PC-9 (cell line): ENCODE measurements at places on chromosomes 5 and 9. TPM values are rescaled to one million over a fixed set of nuclear protein-coding genes. Genes with fewer than 3 reads are reported as not detected.

Gene CAMK2A
- total RNA-seq = 0.13 and 0.65 TPM in 2 replicates

Gene PDE8B
- total RNA-seq = 1.7 and 1.8 TPM in 2 replicates

Gene TUSC1
- 0.39 and 0.88 TPM in 2 replicates for total RNA-seq

Gene PLCXD3
- total RNA-seq = 0.11 and 0.18 TPM in 2 replicates

Gene KCNN2
- not detected in 2 replicates for total RNA-seq

Gene ZNF366
- 0.17 TPM in 1 of 2 replicates, not detected in the other for total RNA-seq

Gene SMIM33
- total RNA-seq = not detected in 2 replicates

Gene UNC13B
- not detected in 2 replicates for total RNA-seq

Gene TMEM174
- not detected in 2 replicates for total RNA-seq

Gene PLAC8L1
- not detected in 2 replicates for total RNA-seq

Gene IGFBPL1
- not detected in 2 replicates for total RNA-seq

Gene KCNIP1
- total RNA-seq = not detected in 2 replicates

DNA sequence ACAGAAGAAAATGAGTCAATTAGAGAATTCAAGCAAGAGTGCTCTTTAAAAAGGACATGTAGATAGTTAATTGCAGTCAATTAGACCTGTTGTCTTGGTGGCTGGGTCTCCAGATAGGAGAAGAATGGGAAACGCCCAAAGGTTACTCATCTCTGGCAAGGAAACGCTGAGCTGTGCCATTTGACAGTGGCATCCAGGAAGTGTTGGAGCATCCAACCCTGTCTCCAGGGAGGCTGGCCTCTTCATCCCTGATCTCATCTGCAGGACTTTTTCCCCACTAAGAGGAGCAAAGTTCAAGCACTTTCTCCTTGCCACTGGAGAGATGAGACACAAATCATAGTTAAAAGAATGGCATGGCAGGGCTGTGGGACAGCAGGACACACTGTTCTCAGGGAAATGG, 111.7 kb upstream of the MSX2 start:
- H3K27ac ChIP-seq = no peak overlapping the region
- no peaks in the 10 kb centered on the region for H3K4me1 ChIP-seq
- no peaks in the 10 kb centered on the region for H3K36me3 ChIP-seq
- peaks cover 78% of the 10 kb centered on the region for H3K27me3 ChIP-seq

- H3K36me3 ChIP-seq = no peaks in the 10 kb centered on the region
- no peaks in the 10 kb centered on the region for H3K27me3 ChIP-seq
- H3K27ac ChIP-seq = no peak overlapping the region
- no peaks in the 10 kb centered on the region for H3K4me1 ChIP-seq
- DNase-seq = no peak
- H3K4me3 ChIP-seq = no peak overlapping the region
These were observed 480.7 kb downstream of the DMAC1 start for GRCh38 chr9:7318920-7319319.

GRCh38 chr5:156735477-156735876, 114.6 kb upstream of the PPP1R2B start:
- no peak for DNase-seq
- H3K4me3 ChIP-seq = no peak overlapping the region
- no peaks in the 10 kb centered on the region for H3K27me3 ChIP-seq
- H3K36me3 ChIP-seq = no peaks in the 10 kb centered on the region
- H3K27ac ChIP-seq = no peak overlapping the region
- no peaks in the 10 kb centered on the region for H3K4me1 ChIP-seq

- H3K4me3 ChIP-seq = no peak overlapping the region
- peaks cover 6% of the 10 kb centered on the region; the same call in 1 of the 2 replicates for H3K4me1 ChIP-seq
- no peaks in the 10 kb centered on the region for H3K36me3 ChIP-seq
- no peak overlapping the region for H3K27ac ChIP-seq
- DNase-seq = no peak
These were observed 340.3 kb upstream of the WWC1 start for GRCh38 chr5:167951116-167951515.

GRCh38 chr5:73759771-73760170, 133.8 kb downstream of the ARHGEF28 start:
- no peak overlapping the region for H3K4me3 ChIP-seq
- peaks cover 23% of the 10 kb centered on the region for H3K36me3 ChIP-seq
- H3K27ac ChIP-seq = no peak overlapping the region
- no peaks in the 10 kb centered on the region for H3K27me3 ChIP-seq
- peaks cover 16% of the 10 kb centered on the region for H3K4me1 ChIP-seq
- DNase-seq = no peak

- no peaks in the 10 kb centered on the region for H3K27me3 ChIP-seq
- H3K27ac ChIP-seq = no peak overlapping the region
- no peak for DNase-seq
- no peaks in the 10 kb centered on the region for H3K36me3 ChIP-seq
These were observed 23.5 kb upstream of the ELAVL2 start for GRCh38 chr9:23849379-23850035.

- no peaks in the 10 kb centered on the region for H3K36me3 ChIP-seq
- no peak overlapping the region for H3K4me3 ChIP-seq
- no peak overlapping the region for H3K27ac ChIP-seq
- DNase-seq = no peak
These were observed 19.5 kb upstream of the NADK2 start for GRCh38 chr5:36261186-36261585.

GRCh38 chr9:110072597-110073355, 135.2 kb downstream of the C9orf152 start:
- no peak for DNase-seq
- no peak overlapping the region for H3K4me3 ChIP-seq
- H3K4me1 ChIP-seq = 0 out of 2 replicates have a peak, but pooled peaks cover under 1% of the 10 kb centered on the region
- H3K36me3 ChIP-seq = 0 out of 2 replicates have a peak, but pooled peaks cover 4% of the 10 kb centered on the region
- H3K27ac ChIP-seq = no peak overlapping the region

GRCh38 chr5:75053304-75054133, 1.2 kb upstream of the GCNT4 start:
- H3K36me3 ChIP-seq = no peaks in the 10 kb centered on the region
- peak overlapping the region; percentile 72 for H3K4me3 ChIP-seq
- no peaks in the 10 kb centered on the region for H3K27me3 ChIP-seq
- DNase-seq = peak; percentile 60
- H3K27ac ChIP-seq = 0 out of 2 replicates have a peak overlapping the region, but pooled peaks have one; percentile 9

DNA sequence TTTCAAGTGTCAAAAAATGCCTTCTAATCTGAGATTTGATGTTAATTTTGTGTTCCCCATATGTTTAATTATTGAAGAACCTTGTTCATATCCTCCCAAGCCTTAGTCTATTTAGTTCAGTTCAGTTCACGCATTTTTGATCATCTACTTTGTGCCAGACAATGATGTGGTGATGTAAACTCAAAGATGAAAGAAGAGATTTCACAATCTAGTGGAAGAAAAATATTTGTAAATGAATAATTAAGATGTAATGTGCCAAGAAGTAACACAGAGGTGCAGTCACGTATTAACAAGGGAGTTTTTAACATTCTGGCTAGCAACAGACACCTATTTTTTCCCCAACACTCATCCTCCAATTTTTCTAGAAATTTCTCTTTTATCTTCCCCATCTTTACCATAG, 22.1 kb upstream of the KIF2A start:
- no peak overlapping the region for H3K4me3 ChIP-seq
- H3K36me3 ChIP-seq = no peaks in the 10 kb centered on the region
- H3K4me1 ChIP-seq = 0 out of 2 replicates have a peak, but pooled peaks cover 5% of the 10 kb centered on the region

DNA sequence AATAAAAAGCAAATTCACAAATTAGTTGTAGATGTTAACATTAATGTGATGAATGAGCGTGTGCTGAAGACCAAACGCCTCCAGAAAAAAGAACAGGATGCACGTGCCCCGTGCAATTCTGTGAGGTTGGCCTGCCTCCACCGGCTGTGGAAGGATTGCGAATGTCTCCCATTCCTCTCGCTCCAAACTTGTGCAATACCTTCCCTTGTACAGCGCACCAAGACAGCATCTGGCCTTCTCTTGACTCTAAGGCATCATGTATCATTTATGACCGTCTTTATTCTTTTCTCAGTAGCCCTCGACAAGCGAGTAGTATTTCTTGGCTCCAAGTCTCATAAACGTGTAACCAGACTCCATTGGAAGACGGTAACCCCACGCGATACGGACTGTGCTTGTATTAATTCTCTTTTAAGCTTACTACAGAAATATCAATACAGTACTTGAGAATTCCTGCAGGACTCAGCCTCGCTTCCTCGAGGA, 1.5 kb upstream of the TESK1 start:
- H3K36me3 ChIP-seq = no peaks in the 10 kb centered on the region
- H3K4me3 ChIP-seq = peak overlapping the region; percentile 51; the same call in 1 of the 2 replicates
- H3K27me3 ChIP-seq = no peaks in the 10 kb centered on the region

- H3K27ac ChIP-seq = no peak overlapping the region
- no peak overlapping the region for H3K4me3 ChIP-seq
These were observed 580.1 kb upstream of the FTMT start for GRCh38 chr5:121271546-121271945.

- no peak for DNase-seq
- H3K4me3 ChIP-seq = no peak overlapping the region
- H3K4me1 ChIP-seq = no peaks in the 10 kb centered on the region
- no peaks in the 10 kb centered on the region for H3K36me3 ChIP-seq
- H3K27me3 ChIP-seq = peaks cover 22% of the 10 kb centered on the region
These were observed 143.0 kb upstream of the EGFLAM start for GRCh38 chr5:38115318-38115827.

- no peaks in the 10 kb centered on the region for H3K36me3 ChIP-seq
- no peak overlapping the region for H3K27ac ChIP-seq
- no peak overlapping the region for H3K4me3 ChIP-seq
- H3K27me3 ChIP-seq = no peaks in the 10 kb centered on the region
- peaks cover 22% of the 10 kb centered on the region for H3K4me1 ChIP-seq
These were observed 76.3 kb downstream of the OSTF1 start for GRCh38 chr9:75164573-75164972.

DNA sequence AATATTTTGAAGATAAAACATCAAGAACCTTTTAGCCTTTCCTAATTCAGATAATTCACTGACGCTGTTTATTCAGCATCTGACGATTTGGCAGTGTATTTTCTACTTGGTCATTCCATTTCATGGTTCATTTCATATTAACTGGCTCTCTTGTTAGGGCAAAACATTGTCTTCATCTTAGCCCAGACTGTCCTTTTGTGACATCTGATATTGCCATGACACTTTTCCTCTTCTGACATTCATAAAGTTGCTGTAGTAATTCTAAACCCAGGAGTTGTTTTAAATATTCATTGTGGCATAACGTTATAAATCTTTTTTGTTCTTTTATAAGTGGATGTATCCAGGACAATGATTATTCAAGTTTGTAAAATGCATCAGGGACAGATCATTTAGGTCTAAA, 1.8 kb downstream of the SCAMP1 start:
- peak overlapping the region; percentile 87 for H3K27ac ChIP-seq
- H3K4me3 ChIP-seq = peak overlapping the region; percentile 86
- H3K4me1 ChIP-seq = peaks cover 12% of the 10 kb centered on the region

- H3K36me3 ChIP-seq = no peaks in the 10 kb centered on the region
- peaks cover 28% of the 10 kb centered on the region for H3K4me1 ChIP-seq
- no peak overlapping the region for H3K27ac ChIP-seq
- H3K4me3 ChIP-seq = no peak overlapping the region
- no peak for DNase-seq
These were observed 112.5 kb downstream of the VAV2 start for GRCh38 chr9:133879615-133880014.

DNA sequence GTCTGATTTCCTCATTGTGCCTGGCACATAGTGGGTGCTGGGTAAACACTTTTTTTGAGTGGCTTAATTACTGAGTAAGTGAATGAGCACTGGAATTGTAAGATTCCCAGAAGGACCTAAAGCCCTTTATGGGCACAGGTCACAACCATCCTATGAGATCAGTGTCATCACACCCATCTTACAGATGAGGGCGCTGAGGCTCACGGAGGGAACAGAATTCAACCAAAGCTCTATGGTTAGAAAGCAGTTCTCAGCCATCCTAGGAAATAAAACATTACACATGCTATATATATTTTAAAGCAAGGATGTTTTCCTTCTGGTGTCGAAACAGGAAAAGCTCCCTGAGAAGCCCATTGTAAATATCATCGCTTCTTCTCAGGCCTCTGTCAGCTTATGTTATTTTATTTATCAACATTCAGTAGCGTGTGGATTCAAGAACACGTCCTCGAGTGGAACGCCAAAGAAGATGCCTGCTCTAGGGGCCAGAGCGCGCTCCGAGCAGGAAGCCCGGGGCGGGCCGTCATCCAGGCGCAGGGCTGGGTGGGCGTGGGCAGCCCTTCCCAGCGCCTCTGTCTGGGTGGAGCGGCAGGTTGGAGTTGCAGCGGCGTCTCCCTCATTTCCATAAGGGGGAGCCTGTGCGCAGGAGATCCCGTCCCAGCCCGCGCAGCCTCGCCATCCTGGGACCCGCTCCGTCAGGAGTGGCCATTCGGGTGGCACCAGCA, 155.8 kb upstream of the SMIM23 start:
- H3K36me3 ChIP-seq = no peaks in the 10 kb centered on the region
- peaks cover 26% of the 10 kb centered on the region for H3K4me1 ChIP-seq
- no peak overlapping the region for H3K27ac ChIP-seq
- peak; percentile 60 for DNase-seq
- peak overlapping the region; percentile 30; the same call in 1 of the 2 replicates for H3K4me3 ChIP-seq

- no peak for DNase-seq
- no peaks in the 10 kb centered on the region for H3K4me1 ChIP-seq
- no peaks in the 10 kb centered on the region for H3K36me3 ChIP-seq
- no peak overlapping the region for H3K4me3 ChIP-seq
These were observed 214.4 kb upstream of the RORB start for GRCh38 chr9:74282526-74283253.

DNA sequence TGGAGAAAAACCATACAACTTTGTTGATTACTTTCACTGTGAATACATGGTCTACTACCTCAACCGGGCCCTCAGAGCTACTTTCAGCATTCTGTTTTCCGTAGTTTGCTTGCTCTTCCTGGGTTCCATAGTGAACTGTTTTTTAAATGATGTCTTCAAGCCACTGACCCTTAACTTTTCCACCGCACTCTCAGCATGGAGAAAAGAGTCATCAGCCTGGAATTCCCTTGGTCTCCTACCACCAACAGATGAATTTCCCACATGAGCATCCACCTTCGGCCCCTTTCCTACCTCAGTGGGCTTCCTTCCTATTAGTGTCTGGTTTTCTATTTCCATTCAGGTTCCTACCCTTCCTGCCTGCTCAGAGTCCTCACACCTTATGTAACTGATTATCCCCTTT, 135.9 kb upstream of the ADAMTSL1 start:
- no peak for DNase-seq
- no peaks in the 10 kb centered on the region for H3K36me3 ChIP-seq
- H3K27me3 ChIP-seq = no peaks in the 10 kb centered on the region
- H3K27ac ChIP-seq = no peak overlapping the region
- H3K4me1 ChIP-seq = no peaks in the 10 kb centered on the region

DNA sequence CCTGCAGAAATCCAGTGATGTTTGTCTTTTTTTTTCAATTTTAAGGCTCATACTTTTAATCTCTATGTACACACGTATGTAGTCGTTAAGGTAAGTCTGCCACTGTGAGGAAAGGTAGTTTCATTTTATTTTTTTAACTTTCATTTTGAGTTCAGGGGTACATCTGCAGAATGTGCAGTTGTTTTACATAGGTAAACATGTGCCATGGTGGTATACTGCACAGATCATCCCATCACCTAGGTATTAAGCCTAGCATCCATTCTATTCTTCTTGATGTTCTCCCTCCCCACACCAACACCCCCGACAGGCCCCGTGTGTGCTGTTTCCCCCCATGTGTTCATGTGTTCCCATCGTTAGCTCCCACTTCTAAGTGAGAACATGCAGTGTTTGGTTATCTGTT, 19.7 kb downstream of the MUSK start:
- no peaks in the 10 kb centered on the region for H3K27me3 ChIP-seq
- H3K27ac ChIP-seq = no peak overlapping the region
- DNase-seq = no peak
- no peaks in the 10 kb centered on the region for H3K4me1 ChIP-seq
